ENCODE measurements at places on chromosomes 3 and 15.

DNA sequence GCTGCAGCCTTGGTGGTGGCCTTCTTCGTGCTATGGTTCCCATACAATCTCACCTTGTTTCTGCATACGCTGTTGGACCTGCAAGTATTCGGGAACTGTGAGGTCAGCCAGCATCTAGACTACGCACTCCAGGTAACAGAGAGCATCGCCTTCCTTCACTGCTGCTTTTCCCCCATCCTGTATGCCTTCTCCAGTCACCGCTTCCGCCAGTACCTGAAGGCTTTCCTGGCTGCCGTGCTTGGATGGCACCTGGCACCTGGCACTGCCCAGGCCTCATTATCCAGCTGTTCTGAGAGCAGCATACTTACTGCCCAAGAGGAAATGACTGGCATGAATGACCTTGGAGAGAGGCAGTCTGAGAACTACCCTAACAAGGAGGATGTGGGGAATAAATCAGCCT is 10.4 kb downstream of the CYP8B1 start:
- DNase-seq = no peak

DNA sequence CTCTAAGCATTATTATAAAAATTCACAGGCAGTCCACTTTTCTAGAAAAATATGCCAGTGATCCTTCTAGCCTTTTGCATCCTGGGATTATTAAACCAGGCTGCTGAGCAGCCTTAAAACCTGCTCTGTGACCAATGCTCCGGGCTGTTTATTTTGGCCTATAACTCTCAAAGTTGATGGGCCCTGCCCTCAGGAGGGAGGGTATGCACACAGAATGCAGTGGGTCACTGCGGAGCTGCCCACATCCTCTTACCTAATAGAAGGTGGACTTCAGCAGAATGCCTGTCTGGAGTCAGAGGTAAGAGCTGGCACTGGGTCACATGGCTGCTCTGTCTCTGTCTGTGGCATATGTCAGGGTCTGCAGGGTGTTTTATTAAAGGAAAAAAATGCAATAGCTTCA is 26.0 kb downstream of the CPNE4 start:
- DNase-seq = no peak

- DNase-seq = no peak
These were observed 9.2 kb downstream of the SKIC8 start for GRCh38 chr15:78290222-78290621.

DNA sequence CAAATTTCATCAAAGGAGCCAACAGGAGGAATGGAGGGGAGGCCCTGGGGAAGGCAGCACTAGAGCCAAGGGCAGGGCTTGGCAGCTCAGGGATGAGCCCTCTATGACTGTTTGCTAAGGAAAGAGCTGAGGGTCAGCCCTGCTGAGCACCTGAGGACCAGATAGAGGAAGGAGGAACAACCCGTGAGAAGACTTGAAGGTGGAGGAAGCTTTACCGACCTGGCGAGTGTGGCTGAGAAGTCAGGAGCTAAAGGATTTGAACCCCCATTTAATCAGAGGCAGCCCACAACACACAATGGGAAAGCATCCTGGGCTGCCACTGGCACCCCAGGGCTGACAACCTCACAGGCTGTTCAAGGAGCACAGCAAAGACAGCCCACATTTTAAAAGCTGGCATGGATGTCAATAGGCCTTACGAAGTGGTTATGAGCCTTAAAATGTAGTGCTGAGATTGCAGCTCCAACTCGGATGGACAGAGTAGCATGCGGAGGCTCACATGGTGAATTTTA is 20.7 kb upstream of the LRRC2 start:
- DNase-seq = no peak

- DNase-seq = no peak
These were observed 608.6 kb upstream of the BCHE start for GRCh38 chr3:166445865-166446264.

GRCh38 chr15:99306694-99307338 is 55.5 kb downstream of the LRRC28 start:
- no peak for DNase-seq

DNA sequence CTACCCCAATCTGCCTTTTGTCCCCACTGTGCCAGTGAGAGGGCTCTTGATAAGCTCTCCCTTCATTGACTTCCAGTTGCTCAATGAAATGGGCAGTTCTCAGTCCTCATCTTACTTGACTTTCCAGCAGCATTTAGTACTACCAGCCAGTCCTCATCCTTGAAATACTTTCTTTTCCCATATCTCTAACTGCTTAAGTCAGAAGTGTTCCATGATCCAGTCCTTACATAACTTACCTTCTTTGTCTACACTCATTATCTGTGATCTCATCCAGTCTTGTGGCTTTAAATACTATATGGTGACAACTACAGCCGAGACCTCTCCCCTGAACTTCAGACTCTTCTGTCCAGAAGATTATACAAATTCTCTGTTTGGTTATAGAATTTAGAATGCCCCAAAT is 28.7 kb downstream of the RARRES1 start:
- no peak for DNase-seq

DNA sequence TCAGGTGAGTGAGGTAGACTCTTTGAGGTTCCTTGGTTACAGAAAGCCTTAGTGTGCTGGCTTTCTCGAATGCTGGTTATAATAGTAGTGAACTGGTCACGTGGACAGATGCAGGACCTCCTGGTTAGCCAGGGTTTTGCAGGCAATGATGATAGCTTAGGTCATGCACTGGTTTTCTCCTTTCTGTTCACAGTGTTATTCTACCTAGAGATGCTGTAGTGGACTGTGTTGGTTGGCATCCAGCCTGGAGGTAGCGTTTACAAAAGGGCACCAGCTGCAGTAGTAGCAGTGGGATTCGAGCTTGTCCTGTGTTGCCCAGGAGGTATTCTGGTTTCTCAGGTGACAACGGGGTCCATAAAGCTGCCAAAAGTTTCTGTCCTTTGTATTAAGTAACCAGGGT is 27.0 kb downstream of the PCCB start:
- DNase-seq = no peak

- no peak for DNase-seq
These were observed 48.0 kb upstream of the FSTL1 start for GRCh38 chr3:120498556-120499346.

GRCh38 chr15:43267439-43267838 is 711 bp upstream of the TGM5 start:
- DNase-seq = no peak

- no peak for DNase-seq
These were observed 30.4 kb downstream of the RASGRF1 start for GRCh38 chr15:79060175-79060574.

DNA sequence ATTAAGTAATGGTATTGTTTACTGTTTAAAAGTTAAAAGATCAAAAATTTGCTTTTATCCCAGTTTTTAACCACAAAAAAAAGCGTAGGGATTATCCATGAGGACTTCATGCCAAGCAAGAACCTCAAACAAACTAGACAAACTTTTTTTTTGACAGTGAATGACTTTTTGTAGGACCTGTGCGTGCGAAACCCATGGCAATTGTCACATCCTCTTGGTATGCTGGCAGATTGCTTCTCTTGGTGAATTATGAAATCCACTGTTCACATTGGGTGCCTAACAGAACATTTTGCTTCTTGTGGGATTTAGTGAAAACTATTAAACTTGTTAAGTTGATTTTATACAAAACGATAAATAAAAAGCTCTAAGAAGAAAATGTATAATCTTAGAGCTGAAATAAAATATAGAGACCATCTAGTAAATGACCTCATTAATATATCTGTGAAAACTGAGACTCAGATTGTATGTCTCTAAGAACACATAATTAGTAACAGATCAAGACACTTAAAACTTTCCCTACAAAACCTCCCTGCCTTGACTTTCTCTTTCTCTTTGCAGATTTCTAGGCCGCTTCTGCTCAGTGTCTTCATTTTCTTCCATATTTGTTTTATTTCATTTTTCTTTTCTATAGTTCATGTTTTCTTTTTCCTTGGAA is 87.3 kb upstream of the CGNL1 start:
- no peak for DNase-seq

DNA sequence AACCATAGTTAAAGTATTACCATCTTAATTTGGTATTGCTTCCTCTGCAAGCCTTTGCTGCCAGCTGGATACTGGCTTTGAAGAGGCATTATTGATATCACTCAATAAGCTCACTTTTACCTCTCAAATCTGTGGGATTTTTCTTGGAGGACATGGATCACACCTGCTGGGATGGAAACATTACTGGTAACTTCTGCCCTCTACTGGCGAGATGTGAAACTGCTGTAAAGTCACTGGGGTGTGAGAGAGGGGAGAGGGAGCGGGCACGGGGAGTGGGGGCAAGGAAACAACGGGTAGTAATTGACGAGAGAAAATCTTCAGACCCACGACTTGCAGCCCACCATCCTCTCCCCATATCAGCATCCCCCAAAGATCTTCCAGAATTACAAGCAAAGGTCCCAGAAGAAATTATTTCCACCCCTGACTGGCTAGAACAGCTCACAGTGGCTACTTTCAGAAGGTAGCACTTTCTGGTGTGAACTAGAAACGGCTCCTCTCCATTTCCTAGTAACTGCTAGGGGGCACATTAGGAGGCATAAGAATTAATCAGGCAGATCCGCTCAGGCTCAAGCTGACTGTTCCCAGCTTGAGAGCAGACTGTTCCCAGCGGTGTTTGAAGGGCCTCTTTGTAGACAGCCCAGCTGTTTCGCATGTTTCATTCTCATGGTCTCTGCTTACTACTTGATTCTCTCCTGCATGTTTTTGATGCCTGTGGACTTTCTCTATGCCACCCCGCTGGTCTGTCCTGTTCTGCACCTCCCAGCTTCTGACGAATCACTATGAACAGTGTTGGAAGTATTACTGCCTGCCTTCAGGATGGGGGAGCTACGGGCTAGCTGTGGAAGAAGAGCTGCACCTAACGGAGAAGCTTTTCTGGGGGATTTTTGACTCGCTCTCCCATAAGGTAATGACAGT is 230.4 kb upstream of the CHRM5 start:
- no peak for DNase-seq

GRCh38 chr3:39349080-39349479 is 19.6 kb downstream of the CCR8 start:
- no peak for DNase-seq

- DNase-seq = no peak
These were observed 187.2 kb downstream of the SHQ1 start for GRCh38 chr3:72661115-72661457.

DNA sequence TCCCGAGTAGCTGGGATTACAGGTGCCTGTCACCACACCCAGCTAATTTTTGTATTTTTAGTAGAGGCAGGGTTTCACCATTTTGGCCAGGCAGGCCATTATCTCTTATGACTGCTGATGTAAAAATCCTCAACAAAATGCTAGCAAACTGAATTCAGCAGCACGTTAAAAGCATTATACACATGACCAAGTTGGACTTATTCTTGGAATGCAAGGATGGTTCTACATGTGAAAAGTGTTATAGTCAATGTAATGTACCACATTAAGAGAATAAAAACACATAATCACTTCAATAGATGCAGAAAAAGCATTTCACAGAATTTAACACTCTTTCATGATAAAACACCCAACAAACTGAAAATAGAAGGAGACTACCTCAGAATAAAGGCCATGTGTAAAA is 20.2 kb downstream of the RNF13 start:
- DNase-seq = no peak

- DNase-seq = no peak
These were observed 124.8 kb downstream of the XXYLT1 start for GRCh38 chr3:195146131-195146530.

DNA sequence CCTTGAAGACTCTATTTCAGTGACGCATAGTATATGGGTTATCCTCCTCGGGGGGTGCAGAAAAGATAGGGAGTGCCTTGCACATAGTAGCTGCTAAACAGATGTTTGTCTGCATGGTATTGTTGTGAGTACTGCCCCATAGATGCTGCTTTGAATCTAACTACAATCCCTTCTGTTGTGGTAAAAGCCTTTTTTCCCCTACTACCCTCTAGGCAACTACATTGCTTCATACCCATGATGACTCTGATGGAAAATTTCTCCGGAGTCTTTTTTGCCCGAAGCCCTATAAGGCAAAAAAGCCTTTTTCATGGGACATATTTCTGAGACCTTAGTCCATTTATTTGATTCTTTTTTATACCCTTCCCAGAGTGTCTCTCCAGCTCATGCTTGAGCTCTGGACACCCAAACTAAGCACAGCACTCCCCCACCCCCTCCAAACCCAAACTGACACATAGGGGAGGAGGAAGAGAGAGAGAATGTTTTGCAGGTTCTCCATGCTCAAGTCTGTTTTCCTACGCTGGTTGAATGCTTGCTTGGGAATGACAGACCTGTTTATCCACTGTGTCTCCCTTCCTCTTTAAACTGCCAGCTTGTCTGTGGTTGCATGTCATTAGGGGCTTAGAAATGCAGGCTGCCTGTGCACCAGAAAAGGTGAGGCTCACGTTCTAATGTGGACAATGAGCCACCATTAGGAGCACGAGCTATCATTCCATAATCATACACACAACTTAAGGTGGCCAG is 52.9 kb downstream of the LRTM1 start:
- DNase-seq = no peak

DNA sequence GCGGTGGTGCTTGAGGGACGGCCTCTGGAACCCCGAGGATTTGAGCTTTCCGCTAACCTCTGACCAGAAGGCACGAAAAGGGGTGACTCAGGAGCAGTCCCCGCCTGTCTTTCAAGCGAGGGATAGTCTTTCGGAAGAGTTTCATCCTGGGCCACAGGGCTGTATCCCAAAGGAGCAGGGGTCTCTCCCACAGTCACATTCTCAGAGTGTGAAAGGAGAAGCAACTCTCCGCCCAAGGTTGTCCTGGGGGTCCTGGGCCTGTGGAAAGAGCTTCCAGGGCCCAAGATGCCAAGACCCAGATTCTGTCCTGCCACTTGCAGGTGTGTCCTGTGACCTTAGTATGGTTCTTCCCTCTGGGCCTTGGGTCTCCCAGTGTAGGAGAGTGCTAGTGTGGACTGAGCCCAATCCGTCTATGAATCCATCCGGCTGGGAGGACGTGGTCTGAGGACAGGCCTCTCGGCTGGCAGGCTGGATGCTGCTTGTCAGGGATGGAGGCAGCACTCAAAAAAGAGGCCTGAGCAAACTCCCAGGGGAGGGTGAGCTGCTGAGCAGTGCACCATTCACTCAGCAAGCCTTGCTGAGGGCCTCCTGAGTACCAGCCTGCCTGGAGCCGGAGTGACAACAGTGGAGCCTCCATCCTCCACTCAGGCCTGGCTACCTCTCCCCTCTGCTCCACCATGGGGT is 1.6 kb upstream of the DUSP7 start:
- DNase-seq = no peak

DNA sequence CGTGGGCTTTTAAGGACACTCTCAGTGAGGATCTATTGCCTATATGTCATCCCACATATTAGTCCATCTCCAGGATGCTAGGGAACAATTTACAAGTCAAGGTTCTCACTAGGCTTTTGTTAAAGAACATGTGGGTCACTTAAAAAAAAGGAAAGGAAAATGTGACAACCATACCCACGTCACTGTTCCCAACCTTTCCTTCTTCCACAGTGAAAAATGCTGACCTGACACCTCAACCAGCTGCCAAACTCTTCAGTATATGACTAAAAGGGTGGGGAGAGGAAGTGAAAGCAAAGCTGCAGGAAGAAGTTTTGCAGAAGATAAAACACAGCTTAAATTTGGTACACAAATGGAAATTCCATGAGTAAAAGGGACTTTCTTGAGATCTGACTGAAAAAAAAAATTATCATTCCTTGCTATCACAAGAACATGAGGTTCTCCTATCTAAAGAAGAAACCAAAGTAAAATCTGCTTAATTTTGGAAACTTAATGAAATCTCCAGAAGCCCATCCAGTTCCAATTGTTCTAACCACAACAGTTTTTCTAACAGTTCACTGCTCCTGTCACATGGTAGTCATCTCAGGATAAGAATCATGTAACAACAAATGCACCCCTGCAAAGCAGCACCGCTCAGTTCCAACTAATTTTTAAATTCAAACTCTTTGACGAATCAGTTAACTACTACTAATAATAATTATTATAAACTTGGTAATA is 117.0 kb upstream of the TSPAN3 start:
- DNase-seq = no peak

- DNase-seq = no peak
These were observed 93.4 kb downstream of the LRRC28 start for GRCh38 chr15:99344639-99345038.

All from activated naive CD4-positive, alpha-beta T cell (primary cell).